AG04449 (cell line): ENCODE measurements at places on chromosomes 12 and 14.

DNA sequence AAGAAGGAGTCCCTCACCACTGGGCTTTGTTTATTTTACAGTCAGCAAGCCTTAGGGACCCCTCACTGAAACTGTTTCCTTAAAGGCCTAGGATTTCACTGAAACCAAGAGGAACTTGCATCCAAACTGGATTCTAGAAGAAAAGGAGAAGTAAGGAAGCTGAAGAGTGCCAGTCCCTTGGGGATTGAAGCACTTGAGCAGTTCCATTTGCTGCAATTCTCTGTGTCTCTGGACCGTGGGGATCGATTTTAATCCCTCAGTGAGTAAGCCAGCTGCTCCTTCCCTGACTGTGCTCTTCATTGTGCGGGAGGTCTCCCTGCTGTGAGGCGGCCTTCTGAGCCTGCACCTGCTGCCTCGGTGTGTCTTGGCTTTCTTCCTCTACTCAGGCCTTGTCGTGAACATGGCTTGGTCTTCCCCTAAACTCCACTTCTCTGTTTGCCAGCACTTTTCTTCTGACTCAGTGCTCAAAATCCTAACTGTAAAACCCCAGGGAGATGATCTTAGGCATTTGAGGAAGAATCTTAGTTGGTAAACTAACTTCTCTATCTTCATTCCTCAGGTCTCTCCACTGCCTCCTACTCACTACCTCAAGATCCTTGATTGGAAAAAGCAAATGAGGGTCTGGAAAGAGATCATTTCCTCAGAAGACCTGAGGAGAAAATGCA is 132.6 kb downstream of the SLC38A6 start:
- no peak for DNase-seq

DNA sequence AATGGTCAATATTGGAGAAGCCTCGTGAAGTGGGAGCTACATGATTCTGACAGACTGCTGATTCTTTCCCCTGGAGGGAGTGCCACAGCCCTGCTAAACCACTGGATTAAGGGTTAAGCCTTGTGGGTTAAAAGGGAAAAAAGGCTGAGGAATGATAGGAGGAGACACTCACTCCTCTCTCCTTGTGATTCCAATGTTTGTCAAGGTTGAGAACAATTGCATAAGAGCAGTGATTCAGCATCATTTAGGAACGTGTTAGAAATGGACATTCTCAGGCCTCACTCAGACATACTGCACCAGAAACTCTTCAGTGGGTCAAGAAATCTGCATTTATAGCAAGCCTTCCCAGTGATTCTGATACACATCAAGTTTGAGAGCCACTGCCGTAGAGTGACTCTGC is 87.8 kb upstream of the GZMB start:
- DNase-seq, result no peak

DNA sequence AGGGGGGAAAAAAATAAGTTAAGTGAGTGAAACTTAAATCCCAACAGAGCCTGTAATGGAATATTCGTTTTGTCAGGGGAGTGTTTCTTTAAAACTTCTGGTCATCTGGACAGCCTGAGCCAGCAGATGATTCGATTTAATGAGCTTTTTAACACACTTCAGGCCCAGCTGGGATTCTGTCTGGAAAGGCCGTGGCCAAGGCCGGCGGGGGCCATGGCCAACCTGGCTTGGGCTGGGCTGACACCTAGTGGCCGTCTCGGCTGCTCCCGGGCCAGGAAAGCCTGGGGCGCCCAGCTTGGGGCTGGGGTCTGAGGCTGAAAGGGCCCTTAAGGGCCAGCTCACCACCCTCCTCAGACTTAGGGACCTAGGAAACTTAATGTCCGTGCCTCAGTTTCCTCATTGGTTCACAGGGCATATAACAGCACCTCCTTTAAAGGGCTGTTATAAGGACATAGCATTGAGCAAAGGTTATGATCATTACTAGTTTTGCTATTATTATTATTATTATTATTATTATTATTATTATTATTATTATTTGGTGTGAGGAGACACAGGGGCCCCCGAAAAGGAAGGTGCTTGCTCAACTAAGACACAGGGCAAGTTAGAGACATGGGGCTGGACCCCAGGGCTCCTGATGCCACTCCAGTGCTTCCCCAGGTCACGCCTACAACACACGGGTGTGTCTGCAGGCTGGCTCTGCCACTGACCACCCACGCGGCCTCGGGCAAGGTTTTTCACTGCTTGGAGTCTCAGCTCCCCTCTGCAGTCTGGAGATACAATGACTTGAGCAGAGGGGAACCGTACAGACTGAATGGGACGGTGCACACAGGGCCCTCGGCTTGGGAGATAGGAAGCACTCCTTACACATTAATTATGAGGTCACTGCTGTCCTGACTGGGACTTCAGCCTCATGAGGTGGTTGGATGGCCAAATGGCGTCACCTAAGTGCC is 84.0 kb downstream of the SYNE3 start:
- DNase-seq, result no peak

GRCh38 chr14:101082436-101083384 is 179.2 kb upstream of the RTL1 start:
- DNase-seq, result no peak

GRCh38 chr12:117003883-117004404 is 93.2 kb downstream of the FBXW8 start:
- no peak for DNase-seq

- no peak for DNase-seq
These were observed 15.0 kb downstream of the CCDC85C start for GRCh38 chr14:99589031-99589441.

- DNase-seq, result peak; percentile 33
These were observed 84.8 kb downstream of the NRXN3 start for GRCh38 chr14:78254911-78255461.

DNA sequence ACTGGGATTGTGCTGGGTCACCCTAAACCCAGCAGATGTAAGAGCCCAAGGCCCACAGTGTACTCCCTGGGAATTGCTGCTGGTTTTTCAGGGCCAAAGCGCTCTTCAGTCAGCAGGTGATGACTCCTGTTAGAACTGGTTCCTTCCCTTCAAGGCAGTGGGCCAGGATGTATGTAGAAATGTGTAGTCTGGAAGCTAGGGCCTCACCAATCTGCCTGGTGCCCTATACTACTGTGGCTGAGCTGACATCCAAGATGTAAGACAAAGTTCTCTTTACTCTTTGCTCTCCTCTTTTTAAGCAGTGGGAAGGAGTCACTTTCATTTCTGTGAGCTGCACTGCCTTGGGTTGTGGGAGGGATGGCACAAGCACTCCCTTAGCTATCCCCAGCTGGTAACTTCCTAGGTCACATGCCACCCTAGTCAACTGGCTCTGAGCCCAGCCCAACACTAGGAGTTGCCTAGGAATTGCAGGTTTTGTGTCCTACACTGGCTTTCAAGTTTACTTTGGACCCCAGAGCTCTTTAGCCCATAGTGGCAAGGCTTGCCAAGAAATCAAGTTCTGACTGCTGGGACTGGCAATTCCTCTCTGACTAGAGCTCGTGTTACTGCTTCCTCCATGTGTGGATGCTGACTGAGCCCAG is 249.2 kb downstream of the C12orf50 start:
- DNase-seq, result no peak

GRCh38 chr12:28253161-28253641 is 62.9 kb downstream of the CCDC91 start:
- DNase-seq, result no peak

- no peak for DNase-seq
These were observed 69.5 kb upstream of the FERMT2 start for GRCh38 chr14:53020193-53020932.

- DNase-seq, result no peak
These were observed 111.7 kb downstream of the TBX5 start for GRCh38 chr12:114294303-114294685.

DNA sequence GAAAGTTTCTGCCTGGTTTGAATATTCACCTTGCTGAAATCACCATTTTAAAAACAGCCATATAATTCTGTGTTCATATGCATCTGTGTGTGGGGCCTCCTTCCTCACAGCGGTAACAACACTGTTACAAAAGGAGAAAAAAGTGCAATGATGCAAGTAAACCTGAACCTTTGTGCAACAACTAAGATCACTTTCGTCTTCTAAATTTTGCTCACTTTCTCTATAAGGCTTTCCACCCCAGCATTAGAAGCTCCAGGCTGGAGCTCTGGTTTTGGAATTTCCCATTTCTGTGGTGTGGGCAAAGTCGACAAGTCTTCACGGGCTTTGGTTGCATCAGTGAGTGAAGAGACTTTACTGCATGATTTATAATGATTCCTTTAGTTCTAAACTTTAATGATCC is 18.4 kb downstream of the FGD6 start:
- no peak for DNase-seq

- no peak for DNase-seq
These were observed 3.8 kb downstream of the CS start for GRCh38 chr12:56296295-56296694.

GRCh38 chr12:27733052-27733656 is 22.5 kb downstream of the MRPS35 start:
- DNase-seq, result no peak

- no peak for DNase-seq
These were observed 378.7 kb upstream of the KITLG start for GRCh38 chr12:88958946-88959345.

- DNase-seq, result no peak
These were observed 1.0 kb downstream of the SOS2 start for GRCh38 chr14:50230401-50230700.

- no peak for DNase-seq
These were observed 34.9 kb downstream of the KRT80 start for GRCh38 chr12:52156757-52157565.

- DNase-seq, result no peak
These were observed 89.7 kb upstream of the CCDC198 start for GRCh38 chr14:57583396-57583795.

DNA sequence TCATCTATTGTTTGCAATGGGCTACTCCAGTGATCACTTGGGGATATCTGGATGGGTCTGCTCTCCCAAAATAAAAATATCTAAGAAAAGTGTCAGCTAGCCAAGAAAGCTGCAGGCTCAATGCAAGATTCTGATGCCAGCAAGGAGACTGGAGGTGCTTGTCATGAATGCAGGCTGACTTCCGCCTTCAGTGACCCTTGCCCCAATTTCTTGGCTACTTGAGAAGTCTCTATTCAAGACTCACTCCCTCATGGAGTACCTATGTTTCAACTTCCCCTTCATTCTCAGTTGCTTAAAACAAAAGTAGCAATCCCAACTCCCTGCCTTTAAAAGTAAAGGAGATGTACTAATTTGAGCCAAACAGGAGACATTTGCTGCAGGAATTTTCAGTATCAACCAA is 123.9 kb downstream of the GPR65 start:
- DNase-seq, result no peak

DNA sequence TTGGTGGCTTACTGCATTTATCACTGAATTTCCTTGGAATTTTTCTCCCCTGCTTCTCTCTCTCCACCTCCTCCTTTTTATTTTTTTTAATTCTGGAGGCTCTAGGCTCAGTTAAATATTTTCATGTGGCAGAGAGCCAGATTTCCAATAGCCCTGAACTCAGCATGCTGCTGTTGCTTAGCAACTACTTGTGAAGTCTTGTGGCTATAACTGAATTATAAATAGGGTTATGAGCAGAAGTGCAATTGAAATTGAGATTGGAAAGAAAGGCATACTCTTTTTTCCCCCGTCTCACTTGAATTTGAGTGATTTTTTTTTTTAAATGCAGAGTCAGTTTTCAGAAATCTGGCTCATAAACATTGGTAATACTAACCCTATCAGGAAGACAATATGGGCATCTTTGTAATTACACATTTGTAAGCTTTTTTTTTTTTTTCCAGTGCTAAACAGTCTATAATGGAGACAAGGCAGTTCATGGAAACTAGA is 38.3 kb downstream of the ATF7IP start:
- DNase-seq, result peak; percentile 59

DNA sequence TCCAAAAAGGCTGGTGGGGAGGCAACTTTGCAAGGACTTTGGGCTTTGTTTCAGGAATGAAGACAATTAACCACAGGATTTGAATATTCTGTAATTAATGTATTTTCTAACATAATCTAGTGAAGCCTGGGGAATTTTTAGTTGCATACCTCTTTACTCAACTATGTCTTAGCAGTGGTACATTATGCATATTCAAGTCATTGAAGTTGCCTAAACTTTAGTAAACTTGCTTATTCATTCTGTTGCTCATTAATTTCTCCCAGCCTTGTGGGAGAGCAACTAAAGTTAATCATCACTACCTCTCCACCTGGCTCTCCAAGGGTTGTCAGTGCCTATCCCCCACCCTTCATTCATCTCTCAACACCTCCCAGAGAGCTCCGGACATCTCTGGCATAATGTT is 54.2 kb downstream of the IFNG-AS1 start:
- no peak for DNase-seq

GRCh38 chr12:112270673-112271072 is 111.6 kb downstream of the HECTD4 start:
- DNase-seq, result no peak

- no peak for DNase-seq
These were observed 5.3 kb upstream of the GZMB start for GRCh38 chr14:24639270-24639669.

DNA sequence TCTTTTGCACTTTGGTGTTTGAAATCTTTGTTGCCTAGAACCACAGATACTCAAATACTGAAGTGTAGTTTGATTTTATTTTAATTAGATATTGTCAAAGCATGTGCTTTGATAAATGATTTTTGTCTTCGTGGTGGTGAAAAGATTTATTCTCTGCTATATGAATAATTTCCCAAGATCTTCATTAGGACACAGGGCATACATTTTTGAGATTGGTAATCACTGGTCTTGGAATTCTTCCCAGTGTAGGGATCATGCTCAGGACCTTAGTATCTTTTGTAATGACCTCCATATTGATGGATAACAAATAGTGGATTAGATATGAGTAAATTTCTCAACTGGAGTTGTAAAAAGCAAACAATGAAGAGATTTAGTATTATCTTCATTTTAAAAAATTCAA is 28.2 kb downstream of the TBK1 start:
- DNase-seq, result no peak

DNA sequence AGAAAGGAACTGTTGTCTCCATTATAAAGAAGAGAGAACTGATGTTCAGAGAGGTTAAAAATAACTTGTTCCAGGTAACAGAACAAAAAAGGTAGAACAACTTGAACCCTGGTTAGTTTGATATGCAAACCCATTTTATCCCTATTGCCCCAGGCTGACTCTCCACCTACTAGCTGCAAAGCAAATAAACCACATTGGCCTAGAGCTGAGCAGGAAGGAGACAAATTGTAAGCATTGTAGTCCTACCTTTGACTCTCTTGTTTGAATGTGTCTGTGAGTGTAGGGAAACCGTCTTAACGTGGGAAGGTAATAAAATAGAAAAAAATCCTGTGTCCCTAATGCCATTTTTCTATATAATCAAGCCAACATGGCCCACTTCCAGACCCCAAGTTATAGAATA is 126.4 kb downstream of the CCER1 start:
- no peak for DNase-seq

GRCh38 chr12:76698316-76698715 is 65.6 kb upstream of the ZDHHC17 start:
- DNase-seq, result no peak

DNA sequence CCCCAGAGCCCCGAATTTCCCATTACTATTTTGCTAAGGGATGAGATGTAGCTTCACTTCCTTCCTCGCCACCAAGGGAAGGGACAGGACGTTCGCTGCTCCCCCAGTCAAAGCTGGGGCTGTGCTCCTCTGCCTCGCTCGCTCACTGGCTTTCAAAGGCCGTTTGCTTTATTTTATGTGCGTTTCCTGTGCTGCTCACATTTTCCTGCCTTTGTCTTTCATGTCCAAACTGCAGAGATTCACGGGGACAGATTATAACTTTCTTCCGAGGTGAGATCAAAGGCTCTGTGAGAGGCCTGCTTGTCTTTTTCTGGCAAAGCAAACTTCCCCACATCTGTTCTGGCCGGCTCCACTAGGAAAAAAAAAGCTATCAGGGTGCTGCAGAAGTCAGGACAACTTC is 76.0 kb upstream of the FZD10 start:
- no peak for DNase-seq

- no peak for DNase-seq
These were observed 48.6 kb downstream of the IRAK3 start for GRCh38 chr12:66237505-66238175.

- no peak for DNase-seq
These were observed 1.8 kb upstream of the GCN1 start for GRCh38 chr12:120196363-120196762.
